ENCODE measurements at places on chromosomes 12 and 14.

DNA sequence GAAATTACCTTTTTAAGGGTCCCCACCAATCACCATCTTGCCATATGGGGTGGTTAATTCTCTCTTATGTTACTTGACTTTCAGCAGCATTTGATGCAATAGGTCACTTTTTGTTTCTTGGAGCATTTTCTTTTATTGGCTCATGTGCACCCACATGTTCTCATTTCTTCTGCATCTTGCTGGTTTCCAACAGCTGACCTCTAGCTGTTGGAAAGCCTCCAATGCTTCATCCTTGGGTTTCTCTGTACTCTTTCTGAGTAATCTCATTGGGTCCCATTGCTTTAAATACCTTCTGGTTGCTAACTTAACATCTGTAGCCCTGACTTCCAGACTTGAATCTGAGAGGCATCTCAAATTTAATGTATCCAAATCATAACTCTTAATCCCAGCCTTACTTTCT, 116.8 kb downstream of the CRADD start:
- no peak for DNase-seq

DNA sequence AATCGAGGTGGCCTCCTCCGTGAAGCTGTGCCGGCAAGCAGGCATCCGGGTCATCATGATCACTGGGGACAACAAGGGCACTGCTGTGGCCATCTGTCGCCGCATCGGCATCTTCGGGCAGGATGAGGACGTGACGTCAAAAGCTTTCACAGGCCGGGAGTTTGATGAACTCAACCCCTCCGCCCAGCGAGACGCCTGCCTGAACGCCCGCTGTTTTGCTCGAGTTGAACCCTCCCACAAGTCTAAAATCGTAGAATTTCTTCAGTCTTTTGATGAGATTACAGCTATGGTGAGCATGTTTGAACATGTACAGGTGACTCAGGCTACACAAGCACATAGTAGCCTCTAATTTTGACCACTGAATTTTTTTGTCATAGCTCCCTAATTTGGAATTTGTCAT, 59.7 kb downstream of the ATP2A2 start:
- no peak for DNase-seq

DNA sequence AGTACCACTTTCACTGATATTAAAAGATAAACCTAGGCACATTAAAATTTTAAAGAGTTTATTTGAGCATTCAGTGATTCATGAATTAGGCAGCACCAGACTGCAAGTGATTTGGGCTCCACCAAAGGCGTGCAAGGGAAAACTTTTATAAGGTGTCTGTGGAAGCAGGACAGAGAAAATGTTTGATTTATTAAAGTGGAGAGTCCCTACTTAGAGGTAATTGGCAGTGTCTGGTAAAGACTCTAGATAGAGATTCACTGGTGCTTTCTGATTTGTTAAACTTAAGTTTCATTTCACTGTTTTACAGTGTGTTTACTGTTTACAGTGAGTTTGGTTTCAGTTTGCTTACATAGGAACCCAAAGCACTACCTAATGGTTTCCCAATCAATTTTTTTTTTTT, 72.8 kb downstream of the ANKS1B start:
- DNase-seq = no peak

DNA sequence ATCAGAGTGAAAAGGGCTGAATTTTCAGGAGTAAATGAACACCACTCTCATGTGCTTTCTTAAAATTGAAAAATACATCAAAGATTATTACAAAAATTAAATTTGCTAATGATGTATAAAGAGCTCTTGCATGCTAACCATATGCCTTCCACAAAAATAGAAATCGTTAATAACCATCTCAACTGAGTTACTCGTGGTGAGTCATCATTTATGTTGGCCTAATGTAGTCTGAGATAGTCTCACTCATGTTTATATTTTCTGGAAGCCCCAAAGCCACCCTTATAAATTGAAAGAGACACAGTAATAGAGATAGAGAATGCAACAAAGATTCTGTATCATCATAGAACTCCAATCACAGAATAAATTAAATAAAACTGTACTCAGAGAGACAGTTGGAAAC, 131.2 kb downstream of the KCNH5 start:
- DNase-seq = no peak

- no peak for DNase-seq
These were observed 1353.9 kb downstream of the AACS start for GRCh38 chr12:126419131-126419530.

- no peak for DNase-seq
These were observed 42.0 kb downstream of the MOK start for GRCh38 chr14:102262929-102263462.

DNA sequence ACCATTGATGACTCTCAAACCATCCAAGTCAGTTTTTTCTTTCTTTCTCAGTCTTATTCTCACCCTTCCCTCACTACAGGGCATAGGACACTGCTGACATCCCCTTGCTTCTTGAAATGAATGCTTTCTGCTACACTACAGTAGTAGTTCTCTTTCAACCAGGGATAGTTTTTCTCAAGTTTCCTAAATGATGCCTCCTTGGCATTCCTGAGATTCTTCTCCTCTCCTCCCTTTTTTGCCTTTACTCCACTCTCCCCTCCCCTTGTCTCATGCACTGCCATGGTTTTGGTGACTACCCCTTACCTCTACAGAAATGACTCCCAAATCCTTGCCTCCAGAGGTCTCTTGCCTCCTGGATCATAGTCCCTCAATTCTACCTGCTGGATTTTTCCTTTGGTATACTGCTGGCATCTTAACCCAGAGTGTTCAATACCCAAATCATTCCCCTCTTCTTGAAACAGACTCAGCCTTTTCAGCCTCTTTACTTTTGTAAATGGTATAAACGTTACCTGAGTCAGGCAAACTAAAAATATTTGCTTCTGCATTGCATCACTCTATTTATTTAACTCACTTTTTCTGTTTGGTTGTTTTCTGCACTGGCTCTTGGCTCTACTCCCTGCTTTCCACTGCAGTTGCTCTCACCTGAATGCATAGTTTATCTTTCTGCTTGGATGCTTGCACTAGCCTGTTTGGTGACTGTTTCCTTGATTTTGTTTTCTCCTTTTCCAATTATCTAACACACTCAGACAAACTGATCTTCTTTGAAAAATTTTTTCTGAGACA, 211.6 kb upstream of the IGF1 start:
- DNase-seq = no peak

DNA sequence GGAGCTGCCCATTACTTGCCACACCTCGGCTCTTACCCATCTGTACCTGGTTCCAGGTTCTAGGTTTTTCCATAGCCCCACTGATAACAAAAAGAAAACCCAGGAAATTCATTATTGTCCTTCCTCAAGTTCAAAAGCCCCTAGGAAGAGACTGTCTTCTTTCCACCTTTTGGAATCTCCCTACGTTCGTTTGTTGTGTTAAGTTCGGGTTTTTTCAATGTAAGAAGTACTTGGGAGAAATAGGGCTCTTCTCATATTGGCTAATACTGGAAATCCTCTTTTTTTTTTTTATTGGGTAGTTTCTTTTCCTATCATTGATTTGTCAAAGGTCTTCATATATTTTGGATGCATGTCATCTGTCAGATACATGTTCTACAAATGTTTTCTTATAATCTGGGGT, 17.3 kb downstream of the SLC15A5 start:
- DNase-seq = no peak

GRCh38 chr12:90572778-90573177, 382.2 kb downstream of the CCER1 start:
- no peak for DNase-seq

DNA sequence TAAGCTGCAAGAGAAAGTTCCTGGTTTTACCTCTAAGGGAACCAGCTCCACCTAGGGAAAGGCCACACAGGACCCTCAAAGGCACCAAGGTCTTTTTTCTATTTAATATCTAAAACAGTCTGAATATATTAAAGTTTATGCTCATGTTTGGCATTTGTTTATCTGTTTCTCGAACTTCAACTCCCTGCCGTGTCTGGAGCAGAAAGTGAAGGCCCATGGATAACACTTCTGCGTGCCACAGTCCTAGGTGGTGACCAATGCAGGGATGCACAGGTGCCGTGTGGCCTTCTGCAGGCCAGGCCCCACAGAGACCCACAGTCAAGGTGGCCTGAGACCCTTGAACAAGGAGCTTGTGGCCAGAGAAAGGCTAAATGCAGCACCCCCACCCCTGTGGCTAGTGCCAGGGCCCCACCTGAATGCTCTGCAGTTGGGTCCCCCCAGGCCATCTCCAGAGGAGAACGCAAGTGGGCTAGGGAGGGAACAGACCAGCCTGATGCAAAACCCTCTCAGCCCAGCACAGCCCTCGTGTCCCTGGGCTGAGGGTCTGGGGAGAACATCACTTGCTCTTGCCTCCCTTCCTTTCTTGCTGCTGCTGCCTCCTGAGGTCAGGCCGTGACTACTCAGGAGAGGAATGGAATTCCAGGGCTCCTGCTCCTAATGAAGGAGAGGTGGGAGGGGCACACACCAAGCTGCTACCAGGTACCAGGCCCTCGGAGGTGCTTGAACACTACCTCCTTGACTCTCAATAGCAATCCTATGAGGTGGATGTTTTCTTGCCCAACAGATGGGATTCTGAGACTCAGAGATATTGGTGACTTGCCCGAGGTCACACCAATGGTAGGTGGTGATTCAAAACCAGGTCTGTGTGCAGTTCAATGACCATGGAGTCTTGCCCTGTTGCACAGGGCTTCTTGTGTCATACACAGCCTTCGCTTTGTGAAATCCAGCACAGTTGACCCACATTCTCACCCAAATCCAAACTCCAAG, 45.4 kb downstream of the PSMA6 start:
- DNase-seq = no peak

Data from activated CD4-positive, CD25-positive, alpha-beta regulatory T cell treated with anti-CD3 and anti-CD28 coated beads, Interleukin-2, amount 50 U/mL, for 16 hours (primary cell).